SIG-M5 (cell line): ENCODE measurements at places on chromosomes 16 and 17.

DNA sequence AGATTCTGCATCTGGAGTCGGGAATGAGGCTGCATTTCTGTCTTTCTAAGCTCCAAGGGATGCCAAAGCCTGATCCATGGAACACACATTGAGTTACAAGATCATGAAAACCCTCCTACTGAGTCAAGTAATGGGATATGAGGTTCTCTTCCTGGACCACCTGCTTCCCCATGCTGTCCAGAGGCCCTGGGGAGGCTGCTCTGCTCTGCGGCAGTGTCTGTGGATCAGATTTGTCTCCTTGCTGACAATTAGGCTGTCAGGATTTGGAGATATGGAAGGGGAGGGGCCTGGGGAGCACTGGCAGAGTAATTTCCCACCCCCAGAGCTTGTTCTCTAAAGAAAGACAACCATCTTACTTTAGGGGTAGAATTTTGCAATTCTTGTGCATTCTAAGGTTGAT lies 33.0 kb downstream of the C16orf95 start:
- DNase-seq: no peak

GRCh38 chr17:76997981-76998531 lies 129.9 kb downstream of the MGAT5B start:
- no peak for DNase-seq

GRCh38 chr16:50245417-50246298 lies 20.7 kb upstream of the ADCY7 start:
- DNase-seq: no peak

DNA sequence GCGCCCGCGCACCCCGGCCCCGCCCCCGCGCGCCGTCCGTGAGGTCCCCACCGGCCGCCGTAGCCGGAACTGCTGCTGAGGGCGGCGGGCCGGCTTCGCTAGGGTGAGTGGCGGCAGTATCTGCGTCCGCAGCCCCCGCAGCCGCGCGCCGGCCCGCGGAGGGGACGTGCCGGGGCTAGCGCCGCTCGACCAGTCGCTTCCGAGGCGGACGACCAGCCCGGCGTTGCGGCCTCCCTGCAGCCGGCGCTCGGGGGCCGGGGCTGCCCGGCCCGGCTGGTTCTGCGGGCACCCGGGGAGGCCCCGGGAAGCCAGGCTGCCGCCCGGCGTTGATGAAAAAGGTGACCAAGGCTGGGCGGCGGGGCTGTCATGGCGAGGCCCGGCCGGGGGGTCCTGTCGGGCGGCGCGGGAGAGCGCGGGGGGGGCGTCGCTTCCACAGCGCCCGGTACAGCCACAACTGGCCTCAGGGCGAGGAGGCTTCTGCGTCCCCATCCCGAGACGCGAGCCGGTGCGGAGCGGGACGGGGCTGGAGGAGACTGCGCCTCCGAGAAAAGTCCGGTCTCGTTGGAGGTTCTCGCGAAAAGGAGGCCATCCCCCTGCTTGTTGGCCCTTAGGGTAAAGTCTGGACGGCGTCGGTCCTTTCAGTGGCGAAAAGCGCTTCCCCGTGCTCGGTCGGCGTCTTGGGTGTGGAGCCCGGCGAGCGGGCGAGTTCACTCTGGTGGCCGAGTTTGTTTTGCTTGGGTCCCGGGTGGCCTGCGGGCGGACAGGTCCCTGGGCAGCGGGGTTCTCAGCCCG lies at the start of gene CRAMP1:
Gene CRAMP1, plus strand, starts transcription at position 41 of the 792 bp plus-strand sequence. CDS start 2,280 bp downstream, outside the sequence.
- DNase-seq: no peak

DNA sequence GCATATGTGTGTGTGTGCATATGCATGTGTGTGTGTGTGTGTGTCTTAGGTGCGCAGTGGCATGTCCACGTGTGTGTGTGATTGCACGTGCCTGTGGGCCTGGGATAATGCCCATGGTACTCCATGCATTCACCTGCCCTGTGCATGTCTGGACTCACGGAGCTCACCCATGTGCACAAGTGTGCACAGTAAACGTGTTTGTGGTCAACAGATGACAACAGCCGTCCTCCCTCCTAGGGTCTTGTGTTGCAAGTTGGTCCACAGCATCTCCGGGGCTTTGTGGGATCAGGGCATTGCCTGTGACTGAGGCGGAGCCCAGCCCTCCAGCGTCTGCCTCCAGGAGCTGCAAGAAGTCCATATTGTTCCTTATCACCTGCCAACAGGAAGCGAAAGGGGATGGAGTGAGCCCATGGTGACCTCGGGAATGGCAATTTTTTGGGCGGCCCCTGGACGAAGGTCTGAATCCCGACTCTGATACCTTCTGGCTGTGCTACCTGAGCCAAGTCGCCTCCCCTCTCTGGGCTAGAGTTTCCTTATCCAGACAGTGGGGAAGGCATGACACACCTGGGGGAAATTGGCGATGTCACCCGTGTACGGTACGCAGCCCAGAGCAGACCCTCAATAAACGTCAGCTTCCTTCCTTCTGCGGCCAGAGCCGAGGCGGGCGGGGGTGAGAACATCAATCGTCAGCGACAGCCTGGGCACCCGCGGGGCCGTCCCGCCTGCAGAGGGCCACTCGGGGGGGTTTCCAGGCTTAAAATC lies 47.6 kb downstream of the IL21R start:
- DNase-seq: no peak

GRCh38 chr17:50905460-50905803 lies 39.3 kb upstream of the TOB1 start:
- no peak for DNase-seq

DNA sequence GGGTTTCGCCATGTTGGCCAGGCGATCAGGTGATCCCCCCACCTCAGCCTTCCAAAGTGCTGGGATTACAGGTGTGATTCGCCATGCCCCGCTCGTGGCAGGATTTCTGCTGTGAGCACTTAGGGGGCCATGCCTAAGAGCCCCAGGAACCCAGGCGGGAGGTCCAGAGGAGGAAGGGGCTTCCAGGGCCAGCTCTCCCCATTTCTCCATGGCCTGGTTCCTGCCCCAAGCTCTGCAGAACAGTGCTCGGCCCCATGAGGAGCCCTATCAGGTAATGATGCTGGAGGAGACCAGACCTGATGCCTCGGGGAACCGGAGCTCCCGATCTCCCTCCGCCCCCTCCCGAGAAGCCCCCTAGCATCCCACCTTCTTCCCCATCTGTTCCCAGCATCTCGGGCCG lies 53.6 kb downstream of the RMI2 start:
- DNase-seq: no peak
